H1 (cell line): ENCODE measurements at places on chromosomes 5 and 9. TPM values are rescaled to one million over a fixed set of nuclear protein-coding genes. Genes with fewer than 3 reads are reported as not detected.

- H3K27me3 ChIP-seq: no peaks in the 10 kb centered on the region
- no peak for DNase-seq
- H3K36me3 ChIP-seq: no peaks in the 10 kb centered on the region
- no peak overlapping the region; the same call in 1 of the 2 replicates for H3K27ac ChIP-seq
Observed at GRCh38 chr9:83633255-83633654, 10.3 kb downstream of the IDNK start.

GRCh38 chr9:104743376-104743985 is 4.0 kb upstream of the NIPSNAP3A start:
- no peak for DNase-seq
- H3K4me3 ChIP-seq: no peak overlapping the region
- H3K27me3 ChIP-seq: no peaks in the 10 kb centered on the region
- no peaks in the 10 kb centered on the region for H3K36me3 ChIP-seq
- no peaks in the 10 kb centered on the region; the same call in none of the 2 replicates for H3K4me1 ChIP-seq

DNA sequence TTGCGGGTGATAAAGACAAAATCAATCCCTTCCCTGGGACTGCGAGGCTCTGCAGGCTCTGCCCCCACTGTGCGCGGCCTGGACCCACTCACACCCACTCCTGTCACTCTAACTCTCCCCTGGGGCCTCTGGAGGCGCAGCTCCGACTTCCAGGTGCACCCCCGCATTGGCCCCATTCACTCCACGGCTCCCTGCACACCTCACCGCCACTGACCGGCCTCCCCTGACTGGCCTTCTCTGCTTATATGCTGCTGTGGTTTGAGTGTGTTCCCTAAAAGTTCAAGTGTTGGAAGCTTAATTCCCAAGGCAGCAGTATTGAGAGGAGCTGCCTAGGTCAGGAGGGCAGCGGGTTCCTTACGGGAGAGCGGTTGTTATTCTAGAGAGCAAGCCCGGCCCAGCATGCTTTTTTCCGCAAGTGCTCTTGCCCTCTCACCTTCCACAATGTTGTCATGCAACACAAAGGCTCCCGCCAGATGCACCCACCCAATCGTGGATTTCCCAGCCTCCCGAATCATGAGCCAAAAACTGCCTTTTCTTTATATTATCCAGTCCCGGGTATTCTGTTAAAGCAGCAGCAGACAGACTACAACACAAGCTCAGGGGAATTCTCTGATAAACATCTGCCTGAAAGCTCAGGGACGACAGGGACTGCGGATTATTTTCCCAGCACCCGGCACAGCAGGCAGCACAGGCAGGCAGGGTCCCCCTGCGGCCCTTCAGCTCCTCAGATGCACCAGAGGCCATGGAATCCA is 73.5 kb upstream of the LRRTM2 start:
- peaks cover 10% of the 10 kb centered on the region for H3K4me1 ChIP-seq
- DNase-seq: no peak
- no peak overlapping the region for H3K4me3 ChIP-seq
- H3K27ac ChIP-seq: no peak overlapping the region
- no peaks in the 10 kb centered on the region for H3K36me3 ChIP-seq

Gene DOCK8
- 1.4 and 2.0 TPM in 2 replicates for total RNA-seq

Gene SPATA31D3
- not detected in 2 replicates for total RNA-seq

Gene ECSCR
- total RNA-seq: 2.7 and 3.3 TPM in 2 replicates
